NCI-H524 (cell line): ENCODE measurements at places on chromosomes 7 and 10.
A peak's percentile ranks its signal among the peaks of the same experiment; 100 is the strongest.

- no peak for DNase-seq
These were observed 97.2 kb downstream of the JAZF1 start for GRCh38 chr7:28083164-28083997.

GRCh38 chr7:45469103-45469502, 105.1 kb upstream of the ADCY1 start:
- no peak for DNase-seq

DNA sequence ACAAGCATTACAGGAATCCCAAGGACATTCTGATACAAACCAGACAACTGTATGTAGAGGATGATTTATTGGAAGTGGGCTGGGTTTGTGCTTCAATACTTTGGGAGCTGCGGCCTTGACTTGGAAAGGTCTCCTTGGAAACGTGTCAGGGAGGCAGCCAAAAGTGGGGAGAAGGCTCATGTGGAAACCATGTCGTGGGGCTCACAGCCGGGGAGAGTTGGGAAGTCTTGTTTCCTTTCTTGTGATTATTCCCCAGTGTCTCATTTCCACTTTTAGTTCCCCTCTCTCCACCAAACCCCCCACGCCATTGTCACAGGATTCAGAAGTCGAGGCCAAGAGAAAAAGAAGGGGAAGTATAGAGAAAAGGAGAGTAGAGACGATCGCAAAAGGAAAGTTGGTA, 53.9 kb upstream of the SFMBT2 start:
- no peak for DNase-seq

- no peak for DNase-seq
These were observed 39.6 kb downstream of the VSTM4 start for GRCh38 chr10:49075743-49076142.

DNA sequence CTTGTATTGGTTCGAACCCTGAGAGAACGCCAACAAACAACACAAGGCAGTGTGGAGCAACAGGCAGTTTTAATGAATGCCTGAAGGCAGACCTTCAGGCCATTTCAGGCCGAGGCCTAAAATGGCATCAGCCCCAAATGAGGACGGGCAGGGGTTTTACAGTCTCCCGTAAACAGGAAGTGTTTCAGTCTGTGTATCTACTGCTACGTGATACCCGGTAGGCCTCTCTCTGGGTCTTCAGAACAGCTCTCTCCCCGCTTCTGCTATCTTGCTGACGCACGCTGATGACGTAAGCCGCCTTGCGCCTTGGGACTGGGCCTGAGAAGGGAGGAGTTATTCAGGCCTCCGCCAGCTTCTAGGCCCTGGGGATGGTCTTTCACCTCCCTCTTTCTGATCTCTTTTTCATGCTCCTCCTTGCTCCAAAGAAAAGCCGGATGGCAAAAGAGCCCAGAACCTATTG, 67.7 kb downstream of the ST8SIA6 start:
- no peak for DNase-seq

GRCh38 chr10:62249957-62250356, 18.7 kb downstream of the RTKN2 start:
- no peak for DNase-seq

- no peak for DNase-seq
These were observed 28.4 kb downstream of the BMPER start for GRCh38 chr7:33933611-33934281.

- no peak for DNase-seq
These were observed 288.7 kb downstream of the LRMDA start for GRCh38 chr10:75720157-75720556.

DNA sequence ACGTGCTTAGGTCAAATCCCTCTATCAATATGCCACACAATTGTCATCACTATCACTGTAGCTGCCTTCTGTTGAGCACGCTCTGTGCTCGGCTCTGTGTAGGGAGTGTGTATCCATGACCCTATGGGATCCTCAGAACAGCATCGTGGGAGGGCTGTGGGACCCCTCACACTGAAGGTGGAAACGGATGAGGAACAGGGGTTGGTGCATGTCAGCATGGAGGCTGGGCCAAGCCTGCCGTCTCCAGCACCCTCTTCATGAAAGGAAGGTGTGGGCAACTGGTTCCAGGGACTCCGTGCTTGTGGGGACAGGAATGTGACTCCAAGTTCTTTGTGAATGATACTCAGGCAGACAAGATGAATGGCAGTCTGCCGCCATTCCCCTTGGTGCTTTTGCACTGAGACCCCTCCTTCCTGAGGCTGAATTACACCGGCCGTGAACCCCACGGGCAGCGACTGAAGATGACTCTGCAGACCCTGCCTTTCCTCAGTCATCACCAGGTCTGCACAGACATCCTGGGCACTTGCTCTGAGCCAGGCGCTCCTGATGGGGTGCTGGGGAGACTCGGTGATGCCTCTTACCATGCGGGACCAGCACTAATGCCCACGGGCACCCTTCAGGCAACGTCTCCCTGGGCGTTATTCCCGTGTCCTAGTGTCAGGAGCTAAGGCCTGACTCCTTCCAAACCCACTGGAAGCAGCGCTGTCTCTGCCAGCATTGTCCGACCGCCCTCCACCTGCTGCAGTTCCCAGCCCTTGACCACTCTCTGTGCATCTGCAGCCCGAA, 495.2 kb downstream of the TCERG1L start:
- no peak for DNase-seq

GRCh38 chr7:112615701-112616100, 134.9 kb downstream of the LSMEM1 start:
- no peak for DNase-seq

GRCh38 chr7:106094780-106095179, 17.3 kb downstream of the SYPL1 start:
- DNase-seq: peak; percentile 3

DNA sequence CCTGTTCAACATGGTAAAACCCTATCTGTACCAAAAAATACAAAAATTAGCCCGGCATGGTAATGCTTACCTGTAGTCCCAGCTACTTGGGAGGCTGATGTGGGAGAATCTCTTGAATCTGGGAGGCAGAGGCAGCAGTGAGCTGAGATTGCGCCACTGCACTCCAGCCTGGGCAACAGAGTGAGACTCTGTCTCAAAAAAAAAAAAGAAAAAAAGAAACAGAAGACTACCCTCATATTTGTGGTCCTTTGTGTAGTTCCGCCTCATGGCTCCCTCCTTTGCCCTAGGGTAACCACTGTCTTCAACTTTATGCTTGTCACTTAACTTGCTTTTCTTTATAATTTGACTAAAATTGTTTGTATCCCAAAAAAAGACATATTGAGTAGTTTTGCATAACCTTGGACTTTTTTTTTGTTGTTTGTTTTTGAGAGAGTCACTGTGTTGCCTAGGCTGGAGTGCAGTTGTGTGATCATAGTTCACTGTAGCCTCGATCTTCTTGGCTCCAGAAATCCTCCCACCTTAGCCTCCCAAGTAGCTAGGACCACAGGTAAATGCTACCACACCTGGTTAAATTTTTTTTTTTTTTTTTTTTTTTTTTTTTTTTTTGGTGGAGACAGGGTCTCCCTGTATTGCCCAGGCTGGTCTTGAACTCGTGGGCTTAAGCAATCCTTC, 3.7 kb downstream of the ZNF487 start:
- DNase-seq: no peak

DNA sequence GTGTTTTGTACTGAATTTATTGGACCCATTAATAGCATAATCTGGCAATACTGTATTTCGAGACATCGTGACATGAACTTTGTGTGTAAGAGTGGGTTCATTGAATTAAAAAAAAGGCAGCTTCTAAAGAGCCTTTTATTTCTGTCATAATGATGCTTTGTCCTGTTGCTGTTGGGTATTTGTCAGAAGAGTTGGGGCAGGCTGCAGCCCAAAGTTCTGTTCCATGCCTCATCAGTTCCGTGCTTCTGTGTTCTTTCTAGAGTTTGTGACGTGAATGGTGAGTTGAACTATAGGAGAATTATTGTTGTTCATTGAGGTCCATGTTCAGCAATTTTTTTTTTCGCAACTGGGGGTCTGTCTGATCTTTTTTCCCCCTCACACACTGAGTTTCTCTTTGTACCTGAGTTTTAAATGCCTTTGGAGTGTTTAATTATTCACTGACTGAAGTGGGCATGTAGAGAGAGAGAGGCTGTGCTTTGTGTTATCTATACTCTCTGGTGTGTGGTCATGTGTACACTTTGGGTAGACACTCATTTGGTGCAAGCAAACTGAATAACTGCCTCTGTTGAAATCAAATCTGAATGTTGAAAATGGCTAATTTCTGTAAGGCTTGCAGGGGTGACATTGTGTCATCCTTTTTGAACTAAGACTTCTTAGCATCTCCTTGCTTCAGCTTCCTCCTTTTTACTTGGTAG, 69.8 kb downstream of the ADD3 start:
- no peak for DNase-seq

DNA sequence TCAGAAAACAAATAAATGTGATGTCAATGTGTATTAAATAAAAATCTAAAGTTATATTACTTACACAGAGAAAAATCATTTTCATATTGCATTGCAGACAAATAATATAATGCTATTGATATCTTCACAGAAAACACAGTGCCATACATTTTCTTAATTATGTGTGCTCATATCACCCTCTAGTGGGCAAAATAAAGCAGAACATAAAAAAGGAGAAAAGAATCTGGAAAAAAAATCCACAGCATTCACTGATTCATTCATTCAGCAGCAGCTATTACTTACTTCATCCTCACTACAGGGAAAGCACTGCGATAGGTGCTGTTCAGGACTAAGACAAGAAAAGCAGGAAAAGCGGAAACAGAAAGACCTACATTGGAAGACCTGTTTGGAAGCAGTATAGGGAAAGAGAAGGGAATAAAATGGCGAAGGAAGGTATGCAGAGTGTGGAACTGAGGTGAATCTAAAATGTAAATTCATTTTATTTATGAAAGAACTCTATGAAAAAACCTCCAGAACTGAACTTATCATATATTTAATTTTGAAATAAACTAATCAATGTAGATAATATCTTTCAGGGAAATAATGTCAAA, 73.2 kb downstream of the POT1 start:
- DNase-seq: peak; percentile 54

- DNase-seq: no peak
These were observed 53.3 kb upstream of the NRP1 start for GRCh38 chr10:33387720-33388119.

DNA sequence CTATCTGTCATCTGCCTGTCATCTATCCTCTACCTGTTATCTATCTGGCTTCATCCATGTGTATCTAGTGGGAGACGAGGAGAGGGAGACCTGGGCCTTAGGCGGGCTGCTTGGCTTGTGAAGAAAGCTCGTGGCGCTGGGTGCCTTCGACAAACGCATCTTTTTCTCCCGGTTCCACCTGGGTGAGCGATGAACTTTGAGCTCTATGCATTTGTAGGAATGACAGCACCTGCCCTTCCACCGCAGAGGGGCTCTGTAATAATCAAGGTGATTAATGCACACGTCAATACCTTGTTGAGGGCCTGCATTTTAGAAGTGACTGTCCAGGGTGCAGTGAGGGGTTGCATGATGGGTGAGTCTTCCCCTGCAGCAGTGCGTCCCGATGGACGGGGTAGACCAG, 2.6 kb upstream of the VIPR2 start:
- no peak for DNase-seq

DNA sequence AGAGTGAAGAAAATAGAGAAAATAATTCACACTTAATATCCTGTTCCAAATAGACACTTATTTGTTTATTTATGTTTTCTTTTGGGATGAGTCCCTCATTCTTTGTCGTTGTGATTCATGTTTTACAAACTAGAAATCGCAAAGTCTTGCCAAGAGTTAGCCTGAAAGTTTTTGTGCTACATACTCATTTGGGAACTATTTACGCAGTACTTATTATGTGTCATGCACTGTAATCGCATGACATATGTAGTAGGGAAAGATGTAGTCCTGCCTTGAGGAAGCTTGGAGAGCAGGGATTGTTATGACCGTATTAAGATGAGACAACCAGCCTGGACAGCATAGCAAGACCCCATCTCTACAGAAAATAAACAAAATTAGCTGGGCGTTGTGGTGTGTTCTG, 189.3 kb downstream of the ABCA13 start:
- no peak for DNase-seq

DNA sequence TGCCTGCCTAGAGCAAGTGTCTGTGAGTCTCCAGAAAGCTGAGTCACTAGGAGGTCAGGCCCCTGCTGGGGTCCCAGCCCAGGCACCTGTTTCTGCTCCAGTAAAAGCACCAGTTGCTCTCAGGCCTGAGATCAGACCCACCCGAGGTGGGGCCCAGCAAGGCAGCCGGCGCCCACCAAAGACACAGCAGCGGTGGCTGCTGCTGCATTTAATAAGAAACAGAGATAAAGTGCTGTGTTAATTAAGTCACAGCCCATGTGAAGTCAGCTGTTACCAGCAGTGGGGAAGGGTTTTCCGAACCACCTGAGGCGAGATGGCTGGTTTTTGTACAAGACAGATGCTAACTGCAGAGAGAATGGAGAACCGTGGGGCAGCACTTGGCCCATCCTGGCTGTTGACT, 12.1 kb upstream of the LRRC18 start:
- no peak for DNase-seq

GRCh38 chr10:43751646-43752045, 103.0 kb upstream of the ZNF32 start:
- no peak for DNase-seq

- no peak for DNase-seq
These were observed 24.3 kb downstream of the PPP2R2D start for GRCh38 chr10:131925011-131925649.

- no peak for DNase-seq
These were observed 22.3 kb upstream of the C10orf95 start for GRCh38 chr10:102473445-102474331.

- no peak for DNase-seq
These were observed 4.9 kb downstream of the IPMK start for GRCh38 chr10:58262766-58263165.

GRCh38 chr10:17544465-17544864, 72.7 kb downstream of the HACD1 start:
- no peak for DNase-seq

- DNase-seq: no peak
These were observed 189.0 kb downstream of the NPSR1 start for GRCh38 chr7:34846976-34847375.

DNA sequence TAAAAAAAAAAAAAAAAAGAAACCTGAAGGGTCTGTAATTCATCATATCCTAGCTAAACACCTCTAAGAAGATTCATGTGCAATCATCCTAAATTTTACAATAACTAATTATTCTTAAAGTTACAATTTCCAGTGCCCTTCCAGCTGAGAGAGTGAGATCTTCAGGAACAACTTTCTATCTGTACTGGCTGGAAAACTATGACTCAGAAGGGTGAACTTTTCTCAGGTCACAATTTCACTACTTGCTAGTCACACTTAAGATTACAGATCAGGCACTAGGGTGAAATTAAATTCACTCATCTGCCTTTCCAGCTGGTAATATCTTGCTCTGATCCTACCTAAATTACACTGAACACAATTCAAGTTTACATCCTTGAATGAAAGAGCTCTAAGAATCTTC, 158.8 kb downstream of the ANK3 start:
- DNase-seq: no peak
